ENCODE measurements at places on chromosomes 5 and 9.

GRCh38 chr9:14542071-14542470 lies 151.2 kb downstream of the ZDHHC21 start:
- no peak for DNase-seq

- no peak for DNase-seq
Observed at GRCh38 chr9:126232461-126232860, 94.2 kb upstream of the MVB12B start.

- no peak for DNase-seq
Observed at GRCh38 chr9:113587471-113588031, 124.0 kb downstream of the RGS3 start.

DNA sequence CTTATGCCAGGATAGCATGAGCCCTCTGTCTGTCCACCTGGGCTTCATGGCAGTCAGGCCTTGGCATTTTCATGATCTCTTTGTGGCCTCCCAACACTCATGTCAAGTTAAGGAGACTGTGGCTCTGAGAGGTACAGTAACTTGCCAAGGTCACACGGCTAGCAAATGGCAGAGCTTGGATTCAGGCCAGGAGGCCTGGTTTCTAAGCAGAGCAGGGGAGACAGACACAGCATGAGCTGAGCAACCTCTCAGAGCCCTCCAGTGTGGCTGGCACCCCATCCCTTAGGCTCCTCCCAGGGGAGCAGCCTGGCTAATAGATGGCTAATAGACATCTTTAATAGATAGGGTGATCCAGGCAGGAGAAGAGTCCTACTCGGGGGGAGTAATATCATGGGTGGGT lies 4.1 kb downstream of the SYNPO start:
- DNase-seq: no peak

GRCh38 chr5:60918466-60918865 lies 26.4 kb downstream of the ERCC8 start:
- DNase-seq: no peak

DNA sequence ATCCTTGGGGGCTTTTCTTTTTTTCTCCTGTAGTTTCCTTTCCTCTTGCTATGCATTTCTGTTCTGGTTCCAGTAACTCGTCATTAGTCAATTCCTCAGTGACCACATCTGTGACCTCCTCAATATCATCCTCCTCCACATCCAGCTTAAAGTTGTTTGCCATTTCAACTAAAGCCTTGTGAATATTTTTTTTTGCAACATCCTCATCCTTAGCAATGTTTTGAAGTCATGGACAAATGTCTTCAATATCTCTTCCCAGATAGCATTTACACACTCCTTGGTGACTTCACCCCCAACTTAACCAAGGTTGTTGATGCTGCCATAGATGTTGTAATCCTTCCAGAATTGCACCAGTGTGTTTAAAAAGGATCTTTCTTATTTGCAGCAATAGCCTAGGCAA lies 14.7 kb upstream of the ADRB2 start:
- DNase-seq: no peak

- DNase-seq: no peak
Observed at GRCh38 chr5:110477911-110478310, 248.6 kb downstream of the TMEM232 start.

- no peak for DNase-seq
Observed at GRCh38 chr9:117927354-117927753, 223.2 kb downstream of the TLR4 start.

DNA sequence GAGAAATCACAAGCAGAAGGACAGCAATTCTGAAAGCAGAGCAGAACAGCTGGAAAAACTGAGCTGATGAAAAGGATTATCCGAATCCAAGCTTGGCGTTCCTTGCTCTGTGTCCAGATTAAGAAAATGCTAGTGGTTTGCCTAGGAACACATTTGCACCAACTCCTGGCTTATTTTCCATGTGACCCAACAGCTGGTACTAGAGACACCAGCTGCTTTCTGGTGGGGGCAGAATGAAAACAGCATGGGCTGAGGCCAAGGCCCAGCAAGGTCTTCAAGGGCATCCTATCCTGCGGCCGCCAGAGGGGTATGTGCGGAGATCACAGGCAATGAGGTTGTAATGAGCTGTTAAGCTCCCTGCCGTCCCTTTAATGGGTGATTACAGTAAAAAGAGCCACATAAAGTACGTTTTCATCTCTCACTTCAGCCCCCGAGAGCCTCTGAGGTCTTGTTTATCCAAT lies 131.5 kb downstream of the DOCK8 start:
- no peak for DNase-seq

GRCh38 chr5:164203581-164204225 lies 698.3 kb downstream of the MAT2B start:
- DNase-seq: no peak

- DNase-seq: no peak
Observed at GRCh38 chr9:115004545-115004944, 74.2 kb upstream of the TNFSF8 start.

DNA sequence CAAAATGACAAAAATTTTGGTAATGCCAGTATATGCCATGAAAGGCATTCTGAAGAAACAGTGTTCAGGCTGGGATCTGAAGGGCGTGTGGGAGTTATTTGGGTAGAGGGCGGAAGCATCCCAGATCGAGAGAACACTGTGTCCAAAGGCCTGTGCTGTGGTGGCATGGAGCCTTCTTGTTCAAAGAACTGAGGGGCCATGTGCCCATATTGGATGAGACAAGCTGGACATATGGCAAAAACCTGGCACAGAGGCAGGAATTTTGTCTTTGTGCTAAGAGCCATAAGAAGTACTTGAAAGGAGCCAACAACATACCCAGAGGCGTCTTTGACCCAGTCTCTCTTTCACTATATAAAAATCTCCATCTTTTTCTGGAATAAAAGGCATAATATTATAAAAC lies 128.0 kb downstream of the SYK start:
- no peak for DNase-seq

GRCh38 chr9:91953718-91954117 lies 3.7 kb upstream of the ROR2 start:
- no peak for DNase-seq

GRCh38 chr5:131524431-131524830 lies 110.6 kb downstream of the RAPGEF6 start:
- DNase-seq: no peak

DNA sequence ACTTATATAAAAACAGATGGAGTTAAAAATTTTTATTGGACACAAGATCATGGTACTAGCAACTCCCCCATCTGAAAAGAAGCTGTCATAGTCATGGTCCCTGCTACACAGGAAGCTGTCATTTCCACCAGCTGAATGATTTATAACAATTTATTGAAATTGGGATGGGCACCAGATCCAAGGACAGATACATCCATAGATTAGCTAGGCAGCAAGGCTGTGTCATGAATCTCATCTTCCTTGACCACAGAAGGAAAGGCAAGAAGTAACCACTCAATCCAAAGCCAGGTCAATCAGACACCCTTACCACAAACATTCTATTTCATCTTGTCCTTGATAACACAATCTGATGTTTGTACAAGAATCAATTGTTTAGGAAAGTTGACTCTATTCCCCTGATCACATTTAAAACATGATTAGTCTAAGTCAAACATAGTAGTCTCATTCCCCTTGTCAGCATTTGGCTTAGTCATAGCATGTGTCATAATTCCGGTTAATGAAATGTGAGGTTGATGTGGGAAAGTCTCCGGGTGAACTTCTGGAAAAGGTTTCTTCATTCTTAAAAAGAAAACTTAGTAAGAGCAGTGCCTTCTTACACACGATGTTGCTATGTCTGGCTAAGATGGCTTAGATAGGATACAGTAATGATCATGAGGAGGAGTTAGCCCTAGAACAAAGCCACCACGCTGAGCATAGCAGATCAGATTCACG lies 462.6 kb upstream of the PAPPA start:
- DNase-seq: no peak

DNA sequence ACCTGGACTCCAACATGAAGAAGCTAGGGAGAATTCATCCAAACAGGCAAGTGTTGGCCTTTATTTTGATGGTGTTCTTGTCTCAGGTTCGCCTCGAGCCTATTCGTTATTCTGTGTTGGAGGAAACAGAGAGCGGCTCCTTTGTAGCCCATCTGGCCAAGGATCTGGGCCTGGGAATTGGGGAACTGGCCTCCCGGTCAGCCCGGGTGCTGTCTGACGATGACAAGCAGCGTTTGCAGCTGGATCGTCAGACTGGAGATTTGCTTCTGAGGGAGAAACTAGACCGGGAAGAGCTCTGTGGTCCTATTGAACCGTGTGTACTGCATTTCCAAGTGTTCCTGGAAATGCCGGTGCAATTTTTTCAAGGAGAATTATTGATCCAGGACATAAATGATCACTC lies 367 bp downstream of the PCDHB4 start:
- DNase-seq: no peak

DNA sequence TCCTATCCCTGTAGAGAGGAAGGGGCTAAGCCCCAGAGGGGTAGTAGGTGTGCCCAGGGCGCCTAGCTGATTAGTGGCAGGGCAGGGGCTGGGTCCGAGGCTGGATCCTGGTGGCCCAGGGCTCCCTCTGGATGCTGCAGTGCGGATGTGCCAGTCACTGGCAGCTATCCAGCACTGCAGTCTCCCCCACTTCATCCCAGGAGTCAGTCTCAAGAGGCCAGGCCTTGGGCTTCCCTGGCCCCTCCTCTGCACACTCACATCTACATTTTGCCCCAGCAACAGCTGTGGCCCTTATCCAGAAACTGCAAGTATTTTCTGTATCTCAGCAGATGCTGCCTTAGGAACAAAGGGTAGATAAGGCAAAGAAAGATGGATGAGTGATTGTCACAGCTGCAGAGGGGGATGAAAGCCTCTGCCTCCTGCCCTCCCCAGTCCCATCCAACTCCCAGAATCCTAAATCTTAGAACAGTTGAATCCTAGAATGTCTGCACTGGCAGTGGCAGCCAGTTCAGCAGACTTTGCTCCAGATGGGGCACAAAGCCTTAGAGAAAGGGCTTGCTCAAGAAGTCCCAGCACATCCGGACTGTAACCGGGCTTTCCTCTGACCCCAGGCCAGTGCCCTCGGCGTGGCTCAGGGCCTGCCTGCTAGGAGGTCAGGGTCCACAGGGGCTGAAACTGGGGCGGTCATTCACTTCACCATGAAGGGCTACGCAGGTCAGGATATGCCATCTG lies 1.6 kb downstream of the ANXA6 start:
- DNase-seq: no peak

DNA sequence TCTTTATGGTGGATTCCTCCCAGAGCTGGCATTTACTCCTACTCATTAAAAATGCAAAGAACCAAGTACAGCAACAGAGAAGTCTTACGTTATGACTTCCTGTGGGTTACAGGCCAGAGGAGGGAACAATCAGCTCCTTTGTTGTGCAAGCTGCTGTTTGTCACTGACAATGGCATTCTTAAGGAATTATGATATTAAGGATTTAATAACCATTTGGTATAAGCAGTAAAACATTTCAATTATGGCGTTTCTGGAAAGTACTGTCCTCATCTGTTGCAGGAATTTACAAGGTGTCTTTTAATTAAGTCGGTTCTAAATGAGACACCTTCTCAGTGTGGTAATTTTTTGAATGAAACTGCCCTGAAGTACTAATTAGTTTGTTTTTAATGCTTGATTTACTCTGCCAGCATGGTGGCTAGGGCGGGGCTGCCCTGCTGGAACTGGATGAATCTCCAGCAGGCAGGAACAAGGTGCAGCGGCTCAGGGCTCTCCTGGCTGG lies 49.1 kb upstream of the VDAC1 start:
- no peak for DNase-seq

DNA sequence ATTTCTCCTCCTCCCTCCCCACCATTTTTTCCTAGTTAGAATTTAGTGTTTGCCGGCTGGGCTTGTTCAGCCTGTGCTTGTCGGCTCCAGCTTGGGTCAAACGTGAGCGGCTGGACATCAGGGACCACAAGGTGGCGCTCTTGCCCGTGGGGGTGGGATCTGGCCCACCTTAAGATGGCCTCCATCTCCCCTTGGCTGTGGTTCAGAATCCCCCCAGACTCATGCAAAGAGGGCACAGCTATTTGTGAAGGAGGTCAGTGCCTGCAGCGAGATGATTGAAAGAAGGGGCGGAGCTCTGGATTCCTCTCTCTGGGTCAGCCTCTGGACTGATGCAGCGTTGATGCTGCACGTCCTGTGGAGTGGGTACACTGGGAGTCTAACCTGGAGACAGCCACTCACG lies 283.3 kb upstream of the TUT7 start:
- no peak for DNase-seq

DNA sequence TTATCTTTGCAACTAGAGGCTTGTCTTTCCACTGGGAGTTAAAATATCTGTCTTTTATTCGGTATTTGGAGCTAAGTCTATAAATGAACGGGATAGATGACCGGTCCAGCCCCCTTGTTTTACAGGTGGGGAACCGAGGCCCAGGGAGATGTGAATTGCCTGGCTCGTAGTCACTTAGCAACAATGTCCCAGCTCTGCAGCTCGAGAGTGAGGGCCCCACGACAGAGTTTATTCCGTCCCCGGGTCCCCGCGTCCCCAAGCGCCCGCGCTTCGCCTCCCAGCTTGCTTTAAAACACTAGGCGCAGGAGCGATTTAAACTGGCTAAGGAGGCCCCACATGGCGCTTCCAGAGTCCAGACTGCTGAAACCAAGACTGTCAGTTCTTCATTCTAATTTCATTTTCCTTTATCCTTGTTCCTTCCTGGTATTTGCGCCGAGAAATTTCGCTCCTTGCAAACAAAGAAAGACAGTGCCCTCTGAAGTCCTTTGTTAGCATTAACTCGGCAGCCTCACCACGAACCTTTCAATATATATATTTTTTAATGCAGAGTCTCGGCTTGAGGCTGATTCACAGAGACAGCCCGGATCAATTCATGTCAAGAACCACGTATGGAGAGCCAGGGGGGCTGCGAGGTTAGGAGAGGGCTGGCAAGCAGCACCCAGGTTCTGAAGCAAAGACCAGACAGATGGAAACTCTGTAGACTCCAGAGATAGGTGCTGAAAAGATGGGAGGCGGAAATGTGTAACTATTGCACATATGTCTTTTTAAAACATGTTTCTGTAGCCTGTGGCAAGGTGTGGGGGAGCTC lies 1.4 kb upstream of the ENC1 start:
- no peak for DNase-seq

DNA sequence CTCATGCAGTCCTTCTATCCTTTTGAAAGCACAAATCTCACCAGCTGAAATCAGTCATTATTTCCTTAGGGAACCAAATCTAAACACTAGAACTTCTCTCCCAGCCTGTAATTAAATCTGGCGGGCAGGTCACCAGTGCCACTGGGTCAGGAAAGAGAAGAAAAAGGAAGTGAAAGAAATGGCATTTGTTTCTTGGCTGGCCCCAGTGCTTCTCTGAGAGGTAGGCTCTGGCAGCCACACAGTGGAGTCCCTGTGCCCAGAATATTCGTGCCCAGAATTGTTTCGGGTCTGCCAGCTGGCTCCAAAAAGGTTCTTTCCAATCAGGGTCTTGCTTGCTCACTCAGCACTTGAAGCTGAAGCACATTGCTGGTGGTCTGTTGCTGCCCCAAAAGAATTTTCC lies 133.9 kb upstream of the MTAP start:
- no peak for DNase-seq

- no peak for DNase-seq
Observed at GRCh38 chr5:168320805-168321204, 29.4 kb downstream of the WWC1 start.

GRCh38 chr5:75361310-75361709 lies 24.3 kb downstream of the HMGCR start:
- DNase-seq: no peak

DNA sequence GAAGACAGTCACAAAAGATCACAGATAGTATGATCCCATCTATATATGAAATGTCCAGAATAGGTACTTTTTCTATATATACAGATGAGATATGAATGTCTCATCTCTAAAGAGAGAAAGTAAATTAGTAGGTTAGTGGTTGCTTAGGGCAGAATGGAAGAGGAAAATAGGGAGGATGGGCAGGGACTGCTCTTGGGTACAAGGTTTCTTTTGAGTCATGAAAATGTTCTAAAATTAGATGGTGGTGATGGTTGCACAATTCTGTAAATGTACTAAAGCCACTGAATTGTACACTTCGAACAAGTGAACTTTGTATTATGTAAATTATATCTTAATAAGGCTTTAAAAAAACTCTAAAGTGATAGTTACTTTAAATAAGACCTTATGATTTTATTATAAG lies 59.6 kb upstream of the GRAMD2B start:
- no peak for DNase-seq
